Cerebellar nuclear complex (tissue), 1 donor: ENCODE measurements at places on chromosomes 6 and 20.

DNA sequence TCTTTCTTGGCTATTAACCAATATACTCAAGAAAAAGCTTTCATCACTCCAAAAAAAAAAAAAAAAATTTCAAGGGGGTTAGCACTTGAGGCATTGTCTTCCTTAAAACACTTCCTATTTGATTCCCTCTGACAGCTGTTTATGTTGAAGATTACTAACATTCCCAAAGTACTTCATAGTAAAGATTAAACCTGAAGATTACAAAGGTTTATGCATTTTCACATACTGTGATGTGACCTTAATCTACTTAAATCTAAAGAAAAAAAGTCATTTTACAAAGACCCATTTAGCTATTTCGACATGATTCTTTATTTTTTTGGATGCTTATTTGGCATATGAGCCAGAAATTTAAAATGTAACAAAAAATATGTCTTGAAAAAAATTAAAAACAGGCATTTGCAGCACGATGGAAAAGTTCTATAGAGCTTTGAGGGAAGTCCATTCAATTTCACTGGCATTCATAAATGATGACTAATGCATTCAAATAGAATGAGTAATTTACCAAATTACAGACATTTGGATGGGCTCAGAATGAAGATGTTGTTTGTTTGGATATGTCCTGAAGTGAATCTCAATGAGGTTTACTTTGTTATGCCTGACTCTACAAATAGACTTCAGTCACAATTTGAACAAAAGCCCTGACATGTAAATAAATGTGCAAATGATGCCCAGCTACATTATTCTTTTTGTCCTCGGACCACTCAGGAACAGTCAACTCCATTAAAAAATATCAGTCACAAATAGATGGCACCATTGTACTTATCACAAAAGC lies 674.6 kb upstream of the MARCKS start:
- no peak for DNase-seq

GRCh38 chr20:61986762-61987321 lies 78.8 kb downstream of the TAF4 start:
- no peak for DNase-seq

GRCh38 chr20:58697867-58698703 lies 5.5 kb downstream of the NPEPL1 start:
- no peak for DNase-seq

- DNase-seq: no peak
Observed at GRCh38 chr6:67121115-67121514, 1414.1 kb upstream of the EYS start.

DNA sequence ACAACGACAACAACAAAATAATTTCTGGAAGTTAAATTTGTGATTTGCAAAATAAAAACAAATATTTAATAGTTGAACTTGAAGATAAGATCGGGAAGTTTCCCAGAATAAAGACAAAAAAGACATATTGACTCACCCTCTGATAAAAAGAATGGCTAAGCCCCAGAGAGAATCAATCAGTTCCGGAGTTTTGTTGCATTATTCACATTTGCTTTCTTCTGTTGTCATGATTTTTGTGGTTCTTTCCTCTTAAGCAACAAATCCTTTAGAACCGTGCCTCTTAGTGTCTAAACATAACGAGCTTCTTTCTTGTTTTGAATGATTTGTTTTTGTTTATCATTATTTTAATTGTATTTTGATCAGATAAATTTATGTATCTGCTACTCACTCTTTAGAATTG lies 337.7 kb upstream of the PRND start:
- DNase-seq: no peak

GRCh38 chr6:32045811-32046449 lies 7.7 kb downstream of the CYP21A2 start:
- no peak for DNase-seq

DNA sequence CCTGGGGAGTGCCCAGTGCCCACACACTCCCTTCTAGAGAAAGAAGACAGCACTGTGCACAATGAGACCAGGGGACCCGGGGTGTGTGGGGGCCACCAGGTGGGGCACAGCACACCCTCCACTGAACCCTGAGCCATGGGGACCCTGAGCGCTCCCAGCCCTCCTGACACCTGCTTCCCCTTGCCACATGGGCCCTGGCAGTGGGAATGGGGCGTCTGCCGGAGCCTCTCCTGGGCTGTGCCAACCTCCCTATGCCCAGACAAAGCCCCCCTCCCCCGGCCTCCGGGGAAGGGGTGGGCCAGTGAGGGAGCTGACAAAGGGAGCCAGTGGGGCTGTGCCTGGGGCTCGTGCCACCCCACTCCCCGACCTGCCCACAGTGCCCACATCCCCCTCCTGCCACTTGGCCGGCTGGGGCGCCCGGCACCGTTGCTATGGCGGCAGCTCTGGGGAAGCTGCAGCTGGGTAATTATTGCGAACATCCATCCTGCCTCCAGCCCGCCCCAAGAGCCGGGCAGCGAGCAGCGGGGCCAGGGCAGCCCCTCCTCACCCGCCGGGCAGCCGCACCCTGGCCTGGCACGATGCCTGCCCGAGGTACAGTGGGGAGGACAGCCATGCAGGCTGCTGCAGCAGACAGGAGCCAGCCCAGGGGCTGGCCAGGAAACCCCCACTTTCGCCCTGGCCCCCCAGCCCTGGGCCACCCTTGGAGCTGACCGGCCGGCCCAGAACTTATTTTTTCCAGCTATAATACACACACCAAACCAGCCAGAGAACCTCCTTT lies 41.9 kb upstream of the NOL4L start:
- no peak for DNase-seq

- no peak for DNase-seq
Observed at GRCh38 chr6:34176261-34177031, 30.6 kb upstream of the GRM4 start.

- DNase-seq: no peak
Observed at GRCh38 chr6:161088676-161089328, 97.2 kb downstream of the MAP3K4 start.

- DNase-seq: no peak
Observed at GRCh38 chr6:72651174-72651573, 29.3 kb downstream of the KCNQ5 start.

DNA sequence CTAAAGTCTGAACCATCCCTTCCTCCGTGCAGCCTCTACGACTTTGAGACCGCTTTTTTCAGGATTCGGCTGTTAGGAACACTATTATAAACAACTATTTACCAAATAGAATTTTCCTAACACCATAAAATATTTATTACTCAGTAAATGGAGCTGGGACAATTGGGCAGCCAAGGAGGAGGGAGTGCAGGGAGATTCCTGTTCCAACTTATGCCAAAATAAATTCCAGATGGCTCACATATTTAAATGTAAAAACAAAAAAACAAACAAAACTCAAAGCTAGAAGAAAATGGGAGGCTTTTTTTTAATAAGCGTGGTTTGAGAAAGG lies 48.1 kb downstream of the TCP11 start:
- DNase-seq: no peak

DNA sequence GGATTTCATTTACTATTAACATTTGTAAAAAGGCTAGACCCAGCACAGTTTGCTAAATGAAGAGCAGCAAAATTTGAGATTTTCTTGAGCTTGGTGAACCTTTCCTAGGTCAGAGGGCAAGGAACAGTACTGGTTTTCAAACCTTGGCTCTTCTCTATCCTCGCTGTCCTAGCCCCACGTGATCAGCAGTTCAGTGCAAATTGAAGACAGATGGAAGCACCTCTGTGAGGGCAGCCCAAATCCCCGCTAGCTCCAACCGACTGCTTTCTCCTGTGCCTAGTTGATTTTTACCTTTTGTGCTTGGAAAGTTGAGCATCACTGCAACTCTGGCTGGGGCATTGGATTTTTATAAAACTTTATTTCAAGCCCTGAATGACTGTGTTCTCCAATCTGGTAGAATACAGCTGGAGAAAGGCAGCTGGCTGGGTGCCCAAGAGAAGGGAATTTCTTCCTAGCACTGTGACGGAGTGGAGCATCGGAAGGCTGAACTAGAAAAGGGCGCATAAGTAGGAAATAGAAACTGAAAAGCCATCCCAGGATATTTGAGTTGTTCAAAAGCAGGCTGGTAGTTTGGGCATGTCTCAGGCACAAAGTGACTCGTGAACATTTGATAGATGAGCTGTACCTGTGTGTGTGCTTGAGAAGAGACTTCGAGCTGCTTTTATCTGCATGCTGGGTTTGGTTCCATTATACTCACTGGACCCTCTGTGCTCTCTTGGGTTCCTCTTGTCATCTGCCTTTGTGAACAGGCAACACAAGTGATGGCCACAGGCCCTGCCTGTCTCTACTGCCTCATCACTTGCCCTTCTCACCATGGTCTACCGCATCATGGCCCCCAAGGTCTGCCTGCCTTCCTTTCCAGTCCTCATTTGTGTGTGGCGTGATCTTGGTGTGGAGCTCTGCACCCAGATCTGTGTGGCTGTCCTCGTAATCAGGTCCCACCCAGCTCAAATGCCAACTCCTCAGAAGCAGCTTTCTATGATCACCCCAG lies 2.3 kb downstream of the RNF114 start:
- DNase-seq: no peak

- no peak for DNase-seq
Observed at GRCh38 chr6:87700397-87701343, 1.4 kb downstream of the AKIRIN2 start.

GRCh38 chr6:33166811-33167210 lies 25.5 kb downstream of the COL11A2 start:
- DNase-seq: no peak

DNA sequence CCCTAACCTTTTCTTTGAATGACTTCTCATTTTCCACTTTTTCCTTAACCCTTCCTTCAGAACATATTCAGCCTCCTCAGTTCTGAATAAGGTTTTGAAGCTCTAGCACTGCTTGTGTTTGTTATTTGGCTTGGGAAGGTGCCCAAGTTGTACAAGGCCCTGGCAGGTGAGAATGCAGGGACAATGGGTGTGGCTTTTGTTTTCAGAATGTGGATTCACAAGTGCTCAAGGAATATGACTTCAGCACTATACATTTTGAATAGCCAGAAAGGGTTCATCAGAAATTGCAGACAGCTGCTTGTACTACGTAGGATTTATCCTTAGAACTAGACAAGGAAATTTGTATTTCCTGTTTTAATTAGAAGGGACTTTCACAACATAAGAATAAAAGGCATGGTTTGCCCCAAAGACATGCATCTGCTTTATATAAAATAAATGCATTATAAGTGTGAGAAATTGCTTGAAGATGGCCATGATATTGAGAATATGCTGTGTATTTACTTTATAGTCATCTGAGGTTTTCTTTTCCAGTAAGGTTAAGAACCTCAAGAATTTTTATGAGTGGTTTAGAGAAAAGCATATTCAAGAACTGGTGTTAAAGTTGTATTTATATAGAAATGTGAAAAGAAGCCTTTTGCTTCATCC lies 29.3 kb upstream of the PRDM1 start:
- DNase-seq: no peak

- DNase-seq: no peak
Observed at GRCh38 chr6:142444881-142445301, 143.1 kb downstream of the ADGRG6 start.

- no peak for DNase-seq
Observed at GRCh38 chr6:111105578-111105977, 18.3 kb downstream of the SLC16A10 start.

DNA sequence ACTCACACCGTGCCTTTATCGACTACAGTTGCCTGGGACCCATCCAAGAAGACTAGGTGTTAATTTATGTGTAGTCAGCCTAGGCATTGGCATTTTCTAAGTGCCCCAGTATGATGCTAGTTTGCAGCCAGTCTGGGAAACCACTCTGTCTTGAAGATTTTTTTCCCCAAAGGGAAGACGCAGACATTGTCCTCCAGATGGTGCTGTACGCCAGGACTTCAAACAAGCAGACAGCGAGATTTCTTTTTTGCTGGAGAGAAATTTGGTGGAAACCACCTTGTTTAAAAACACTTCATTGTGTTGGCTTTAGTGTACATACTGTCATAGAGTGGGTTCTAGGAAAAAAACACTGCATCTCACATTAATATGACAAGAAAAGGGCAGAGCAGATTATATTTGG lies 30.0 kb downstream of the ALDH5A1 start:
- DNase-seq: no peak

GRCh38 chr6:142174703-142175102 lies 27.6 kb downstream of the VTA1 start:
- no peak for DNase-seq

DNA sequence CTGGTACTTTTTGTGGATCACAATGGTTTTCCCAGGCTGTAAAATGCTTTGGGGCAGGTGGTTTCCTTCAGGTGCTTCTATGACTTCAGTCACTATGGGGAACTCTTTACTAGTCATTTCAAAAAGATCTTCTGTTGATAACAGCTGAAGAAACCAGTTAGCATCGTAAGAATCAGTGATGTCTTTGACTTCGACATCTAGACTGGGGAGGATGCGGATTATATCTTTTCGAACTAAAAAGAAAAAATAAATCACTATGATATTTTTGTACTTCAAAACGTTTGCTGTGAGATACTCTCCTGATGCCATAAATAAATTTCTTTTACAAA lies 87.2 kb downstream of the THEMIS start:
- no peak for DNase-seq

DNA sequence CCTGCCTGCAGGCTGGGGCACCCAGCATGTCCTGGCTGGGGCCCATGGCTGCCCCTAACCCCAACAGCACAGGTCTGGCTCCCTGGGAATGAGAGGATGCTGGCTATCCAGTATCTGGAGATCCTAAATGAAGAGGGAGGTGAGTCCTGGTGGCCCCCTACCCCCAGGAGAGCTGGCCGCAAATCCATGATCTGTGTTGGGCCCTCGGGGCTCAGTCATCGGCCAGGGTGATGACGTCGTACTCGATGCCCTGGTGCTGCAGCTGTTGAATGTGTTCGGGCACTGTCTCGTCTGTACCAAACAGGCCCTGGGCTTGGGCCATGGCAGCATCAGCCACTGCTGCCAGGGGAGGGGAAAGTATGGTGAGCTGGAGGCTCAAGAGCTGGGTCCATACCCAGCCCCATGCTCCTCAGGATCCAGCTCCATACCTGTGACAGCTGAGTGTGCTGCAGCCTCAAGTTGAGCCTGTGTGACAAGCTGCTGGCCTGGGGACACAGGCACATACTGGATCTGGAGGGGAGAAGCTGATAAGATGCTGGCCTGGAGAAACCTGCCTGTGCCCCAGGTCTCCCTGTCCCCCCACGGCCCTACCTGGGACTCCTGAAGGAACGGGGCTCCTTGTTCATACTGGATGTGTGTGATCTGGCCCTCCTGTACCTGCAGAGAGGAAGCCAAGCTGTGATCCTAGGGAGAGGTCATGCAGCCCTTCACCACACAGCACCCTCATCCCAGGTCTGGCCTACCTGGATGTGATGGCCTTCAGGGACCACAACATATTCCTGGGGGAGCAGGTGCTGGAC lies 14.5 kb downstream of the PCIF1 start:
- DNase-seq: no peak
